ENCODE measurements at places on chromosomes 7 and 10.

GRCh38 chr10:92834331-92834730 lies 14.0 kb upstream of the EXOC6 start:
- DNase-seq = no peak

GRCh38 chr7:42091461-42092291 lies 145.3 kb downstream of the GLI3 start:
- DNase-seq = no peak

DNA sequence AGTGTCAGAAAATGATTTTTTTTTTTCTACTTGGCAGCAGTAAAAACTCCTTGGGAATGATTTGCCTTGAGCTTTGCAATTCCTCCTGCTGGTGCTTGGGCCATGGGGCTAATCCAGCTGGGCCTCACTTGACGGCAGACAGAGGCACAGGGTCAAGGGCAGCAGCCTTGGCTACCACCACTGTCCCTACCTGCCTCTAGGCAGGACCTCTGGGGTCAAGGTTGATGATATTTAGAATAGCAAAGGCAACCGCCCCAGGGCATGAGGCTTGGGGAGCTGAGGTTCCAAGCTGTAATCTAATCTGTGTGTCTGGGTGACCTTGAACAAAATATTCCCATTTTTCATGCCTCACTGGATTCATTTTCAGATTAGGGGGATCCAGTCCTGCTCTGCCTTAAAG lies 327.4 kb downstream of the PLXNA4 start:
- DNase-seq = no peak

DNA sequence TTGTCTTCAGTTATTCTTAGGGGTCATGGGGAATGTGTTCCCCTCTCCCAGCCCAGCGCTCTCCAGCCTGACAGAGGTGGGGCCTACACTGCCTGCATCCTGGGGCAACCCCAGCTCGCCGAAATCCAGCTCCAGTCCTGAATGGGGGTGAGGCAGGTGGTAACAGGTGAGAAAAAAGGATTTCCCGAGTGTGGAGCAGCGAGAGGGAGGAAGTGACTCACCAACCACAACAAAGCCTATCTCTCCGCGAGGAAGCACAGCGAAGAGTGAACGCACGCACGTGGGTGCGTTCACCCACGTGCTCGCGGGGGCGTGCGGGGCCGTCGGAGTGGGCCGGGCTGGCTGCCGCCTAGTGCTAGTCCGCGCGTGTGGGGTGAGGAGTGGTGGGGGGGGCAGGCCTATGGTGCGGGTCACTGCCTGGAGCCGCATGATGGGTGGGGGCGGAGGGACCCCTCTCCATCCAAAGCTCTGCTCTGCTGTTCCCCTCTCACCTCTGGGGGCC lies 855 bp upstream of the PALD1 start:
- no peak for DNase-seq

DNA sequence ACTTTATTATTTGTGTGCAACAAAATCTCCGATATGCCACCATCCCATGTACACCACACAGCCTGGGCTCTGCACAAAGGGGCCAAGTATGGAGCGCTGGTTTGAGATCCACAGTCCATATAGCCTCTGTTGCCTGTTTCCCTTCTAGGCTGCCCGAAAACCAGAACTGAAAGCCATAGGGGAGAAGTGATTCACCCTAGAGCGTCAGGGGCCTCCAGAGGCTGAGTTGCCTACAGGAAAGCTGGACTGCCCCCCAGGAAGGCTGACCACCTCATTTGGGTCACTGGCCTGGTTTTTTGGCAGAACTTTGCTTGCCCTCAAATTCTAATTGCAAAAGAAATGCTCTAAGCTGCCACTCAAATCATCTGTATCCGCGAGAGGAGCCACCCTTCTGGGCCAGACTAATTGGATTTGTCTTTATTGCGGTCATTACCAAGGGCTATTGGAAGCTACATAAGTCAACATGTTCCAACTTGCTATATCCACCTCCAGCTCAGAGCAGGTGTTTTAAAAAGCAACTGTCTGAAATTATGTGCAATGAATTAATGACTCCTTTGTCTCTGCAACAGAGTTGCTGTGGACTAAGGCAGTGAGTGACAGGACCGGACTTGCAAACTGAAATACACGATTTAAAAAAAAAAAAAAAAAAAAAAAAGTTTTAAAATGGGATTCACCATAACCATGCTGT lies 28.3 kb upstream of the FRMD4A start:
- DNase-seq = no peak

All from omental fat pad (tissue), 4 donors.